ENCODE measurements at places on chromosomes 5 and 9.

DNA sequence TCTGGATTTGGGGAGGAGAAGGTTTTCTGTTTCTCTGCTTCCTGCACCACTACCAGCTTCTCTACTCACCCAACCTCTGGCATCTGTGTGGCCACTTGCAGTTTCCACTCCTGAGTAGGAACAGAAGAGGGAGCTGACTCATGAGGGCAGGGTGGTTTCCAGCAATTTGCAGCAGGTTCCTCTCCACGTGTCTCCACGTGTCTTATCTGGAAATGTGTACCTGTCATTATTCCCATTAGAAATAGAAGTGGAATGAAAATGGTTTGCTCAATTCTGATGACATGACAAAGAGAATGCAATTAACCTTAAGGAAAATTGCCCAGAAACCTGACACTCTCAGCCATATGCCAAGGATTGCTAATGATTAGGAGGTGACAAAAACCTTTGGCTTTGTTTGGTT, 33.0 kb downstream of the EGFLAM start:
- DNase-seq = no peak

GRCh38 chr5:159797261-159797970, 118.9 kb upstream of the ADRA1B start:
- no peak for DNase-seq

DNA sequence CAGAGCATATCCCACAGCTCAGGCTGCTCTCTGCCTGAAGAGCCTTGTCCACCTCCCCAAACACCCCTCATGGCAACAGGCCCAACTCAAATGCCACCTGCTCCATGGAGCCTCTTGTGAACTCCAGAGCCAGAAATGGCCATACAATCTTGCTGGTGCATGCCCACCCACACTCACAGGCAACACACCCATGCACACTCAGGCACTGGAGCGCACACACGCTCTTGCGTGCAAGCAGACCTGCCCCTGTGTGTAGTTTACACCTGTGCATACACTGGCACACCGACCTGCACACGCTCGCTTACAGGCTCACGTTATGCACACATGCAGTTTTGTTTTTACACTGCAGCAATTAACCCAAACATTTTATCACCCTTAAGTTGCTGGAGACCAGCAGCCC, 40.0 kb downstream of the HRH2 start:
- no peak for DNase-seq

DNA sequence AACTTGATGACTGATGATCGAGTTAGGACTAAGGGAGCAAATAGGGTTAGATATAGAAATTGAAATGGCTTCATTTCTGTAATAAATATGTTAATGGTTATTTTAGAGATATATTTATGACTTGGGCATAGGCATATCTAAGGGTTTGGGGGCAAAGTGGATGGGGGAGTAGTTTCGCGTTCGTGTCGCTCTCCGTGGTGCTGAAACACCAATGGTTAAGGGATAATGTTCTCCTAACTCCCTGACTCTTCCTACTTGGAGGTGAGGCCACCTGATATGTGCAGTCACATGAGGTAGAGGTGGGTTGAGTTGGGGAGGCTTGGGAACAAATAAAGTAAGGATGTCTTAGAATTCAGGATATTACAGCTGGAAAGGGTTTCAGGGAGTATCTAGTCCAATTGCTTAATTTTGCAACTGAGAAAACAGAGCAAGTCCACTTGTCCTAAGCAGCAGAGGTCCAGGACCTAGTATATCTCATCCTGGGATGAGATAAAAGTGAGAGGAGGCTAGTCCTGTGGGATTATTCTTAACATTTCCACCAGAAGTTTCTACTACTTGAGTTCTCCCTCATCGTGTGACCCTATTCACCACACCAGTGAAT, 44.0 kb upstream of the MAP1B start:
- DNase-seq = no peak

- DNase-seq = no peak
Measured at GRCh38 chr5:95599252-95599651, 20.6 kb upstream of the GPR150 start.

DNA sequence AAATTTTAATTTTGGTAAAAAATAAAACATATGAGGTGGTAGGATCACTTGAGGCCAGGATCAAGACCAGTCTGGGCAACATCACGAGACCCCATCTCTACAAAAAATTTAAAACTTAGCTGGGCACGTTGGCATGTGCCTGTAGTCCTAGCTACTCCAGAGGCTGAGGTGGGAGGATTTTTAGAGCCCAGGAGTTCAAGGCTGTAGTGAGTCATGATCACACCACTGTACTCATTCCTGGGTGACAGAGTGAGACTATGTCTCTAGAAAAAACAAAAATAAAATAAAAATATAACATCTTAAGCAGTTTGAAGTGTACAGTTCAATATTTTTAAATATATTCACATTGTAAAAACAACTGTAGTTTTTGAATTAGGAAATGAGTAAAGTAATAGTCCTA, 108.3 kb downstream of the SMIM15 start:
- no peak for DNase-seq

DNA sequence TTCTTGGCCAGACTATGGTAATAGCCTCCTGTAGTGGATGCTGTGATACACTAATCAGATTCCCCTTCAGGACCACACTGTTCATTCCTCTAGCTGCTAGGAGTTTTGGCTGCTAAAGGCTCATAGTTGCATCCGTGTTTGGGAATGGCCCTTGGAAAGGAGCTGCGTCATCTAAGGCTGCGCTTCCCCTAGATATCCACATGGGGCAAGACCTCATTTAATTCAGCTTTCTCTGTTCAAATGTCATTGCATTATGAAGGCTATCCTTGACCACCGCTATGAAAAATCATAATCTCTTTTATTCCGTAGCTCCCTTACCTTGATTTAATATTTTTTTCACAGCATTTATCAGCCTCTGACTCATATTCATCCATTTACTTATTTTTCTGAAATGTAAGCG, 258.3 kb upstream of the NR4A3 start:
- no peak for DNase-seq

GRCh38 chr5:23289162-23289561, 218.2 kb upstream of the PRDM9 start:
- DNase-seq = no peak

Measured in NCI-H1694 (cell line).